ENCODE measurements at places on chromosomes 11 and 22. TPM values are rescaled to one million over a fixed set of nuclear protein-coding genes. Genes with fewer than 3 reads are reported as not detected.

The MS4A3 gene
- 0.41 TPM for total RNA-seq

GRCh38 chr11:22567759-22568158 is 57.9 kb downstream of the FANCF start:
- DNase-seq: no peak

GRCh38 chr11:107040433-107041087 is 22.3 kb upstream of the GUCY1A2 start:
- DNase-seq: no peak

- DNase-seq: no peak
Observed at GRCh38 chr22:49482811-49483210, 344.9 kb downstream of the BRD1 start.

DNA sequence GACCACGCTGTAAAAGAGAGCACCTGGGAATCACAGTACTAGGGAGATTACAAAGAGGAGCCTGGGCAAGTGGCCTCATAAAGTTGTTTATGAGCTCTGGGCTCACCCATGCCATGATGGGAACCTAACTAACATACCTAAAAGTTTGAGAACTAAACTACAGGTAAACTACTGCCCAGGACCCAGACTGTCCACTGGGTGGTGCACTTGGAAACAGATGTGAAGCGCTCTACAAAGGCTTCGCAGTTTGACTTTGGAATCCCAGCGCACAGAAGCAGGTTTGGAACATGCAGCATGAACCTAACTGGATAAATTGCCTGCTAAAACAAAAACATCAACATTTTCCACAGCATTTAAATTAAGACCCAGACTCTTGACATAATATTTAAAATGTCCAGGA is 418.6 kb downstream of the FAM181B start:
- no peak for DNase-seq

- no peak for DNase-seq
Observed at GRCh38 chr22:24302591-24302990, 32.0 kb downstream of the SPECC1L start.

DNA sequence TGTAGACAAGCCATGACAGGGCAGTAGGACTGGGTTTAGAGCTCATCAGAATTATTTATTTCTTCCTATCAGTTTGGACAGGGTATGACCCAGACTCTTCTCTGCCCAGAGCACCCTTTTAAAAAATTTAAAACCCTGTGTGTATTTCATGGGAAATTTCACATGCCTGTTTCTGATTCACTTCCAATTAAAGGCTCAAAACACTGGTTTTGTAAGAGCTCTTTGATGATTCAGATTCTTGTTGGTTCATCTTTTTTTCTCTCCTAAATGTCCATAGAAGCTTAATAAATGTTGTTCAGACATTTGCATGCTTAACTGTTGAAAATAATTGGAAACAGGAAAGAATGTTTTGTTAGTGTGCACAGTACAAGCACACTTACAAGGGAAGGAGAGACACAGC is 13.8 kb downstream of the FLI1 start:
- DNase-seq: no peak

Data from frontal cortex (tissue), 4 donors.